Naive B cell (primary cell): ENCODE measurements at places on chromosomes 16 and 17. TPM values are rescaled to one million over a fixed set of nuclear protein-coding genes. Genes with fewer than 3 reads are reported as not detected.
A peak's percentile ranks its signal among the peaks of the same experiment; 100 is the strongest.

GRCh38 chr16:20735490-20735889 is 6.1 kb downstream of the THUMPD1 start:
- no peak for DNase-seq

DNA sequence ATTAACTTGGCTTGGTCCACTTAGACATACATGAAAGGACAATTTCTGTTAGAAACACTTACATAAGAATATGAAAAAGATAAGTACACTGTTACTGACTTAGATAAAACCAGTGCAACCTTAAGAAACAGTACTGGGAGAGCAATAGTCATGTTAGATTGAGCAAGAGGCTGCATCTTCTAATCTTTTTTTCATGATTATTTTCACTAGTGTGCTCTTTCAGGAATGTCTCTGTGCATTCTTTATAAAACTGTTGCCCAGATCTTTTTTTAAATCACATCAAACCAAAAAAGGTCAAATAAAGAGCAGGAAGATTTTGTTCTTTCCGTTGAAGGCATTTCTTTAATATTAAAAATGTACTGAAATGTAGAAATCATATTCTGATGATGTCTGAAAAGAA is 100.7 kb upstream of the AXIN2 start:
- no peak for DNase-seq

GRCh38 chr16:56858374-56858773 is 6.6 kb upstream of the SLC12A3 start:
- DNase-seq: no peak

DNA sequence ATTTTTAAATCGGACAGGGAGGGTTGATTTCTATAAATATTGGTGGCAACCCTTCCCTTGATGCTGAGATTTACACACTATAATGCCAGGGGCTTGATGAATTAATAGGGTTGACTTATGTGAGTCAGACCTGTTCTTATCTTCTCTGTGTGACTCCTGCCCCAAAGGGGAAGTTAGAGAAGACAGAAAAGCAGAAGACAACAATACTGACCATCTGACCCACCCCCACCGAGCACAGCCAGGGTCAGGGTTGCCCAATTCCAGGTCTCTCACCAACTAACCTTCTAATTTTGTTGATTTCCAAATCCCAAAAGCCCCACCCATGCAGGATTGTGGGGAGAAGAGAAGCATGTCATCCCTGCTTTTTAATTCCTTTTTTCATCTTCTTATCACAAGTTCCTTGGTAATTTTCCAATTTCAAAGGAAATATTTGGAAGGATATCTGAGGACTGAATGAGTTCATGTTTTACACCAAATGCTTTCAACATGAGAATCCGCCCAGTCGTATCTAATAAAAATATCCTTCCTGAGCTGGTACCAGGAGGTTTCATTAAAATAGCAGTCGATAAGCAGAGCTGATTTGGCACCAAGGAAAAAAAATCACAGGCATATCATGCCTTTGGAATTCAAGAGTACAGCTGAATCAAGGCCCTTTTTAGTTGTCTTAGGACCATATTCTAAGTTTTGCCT is 603.4 kb upstream of the CDH11 start:
- no peak for DNase-seq

DNA sequence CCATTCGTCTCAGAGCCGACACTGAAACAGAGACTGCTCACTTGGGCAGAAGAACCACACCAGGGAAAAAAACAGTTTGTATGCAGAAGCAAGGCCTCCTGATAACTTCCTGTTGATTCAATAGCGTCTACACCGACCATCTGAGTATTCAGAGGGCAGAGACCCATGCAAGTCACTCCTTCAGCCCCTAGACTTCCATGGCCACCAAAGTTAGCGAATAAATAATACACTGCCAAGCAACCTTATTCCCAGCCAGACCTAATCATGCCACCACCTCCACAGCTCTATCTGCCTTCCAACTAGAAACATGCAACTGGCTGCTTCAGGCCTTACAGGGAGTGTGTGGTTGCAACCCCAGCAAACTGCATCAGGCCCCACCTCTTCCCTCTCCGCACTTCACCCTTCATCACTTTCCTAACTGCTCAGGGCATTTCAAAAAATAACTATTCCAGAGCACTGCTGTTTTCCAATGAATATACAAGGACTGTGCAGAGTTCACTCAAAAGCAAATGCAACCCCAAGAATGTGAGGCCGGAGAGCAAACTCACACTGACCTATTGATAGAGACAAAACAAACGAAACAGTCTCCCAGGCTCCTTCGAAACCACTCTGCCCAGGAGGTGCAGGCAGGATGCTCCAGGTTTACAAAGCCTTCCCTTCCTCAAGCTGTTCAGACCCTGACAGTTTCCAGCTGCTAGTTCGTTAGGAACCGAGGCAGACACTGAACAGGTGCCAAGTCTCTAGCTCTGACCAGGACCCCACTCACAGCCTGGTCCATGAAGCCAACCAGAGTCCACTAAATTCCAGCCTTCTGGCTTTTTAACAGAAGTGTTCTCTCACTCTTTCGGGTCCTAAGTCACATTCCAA is 3.6 kb downstream of the USP7 start:
- DNase-seq: peak; percentile 54

- no peak for DNase-seq
These were observed 8.7 kb downstream of the BCL7C start for GRCh38 chr16:30885196-30885595.

DNA sequence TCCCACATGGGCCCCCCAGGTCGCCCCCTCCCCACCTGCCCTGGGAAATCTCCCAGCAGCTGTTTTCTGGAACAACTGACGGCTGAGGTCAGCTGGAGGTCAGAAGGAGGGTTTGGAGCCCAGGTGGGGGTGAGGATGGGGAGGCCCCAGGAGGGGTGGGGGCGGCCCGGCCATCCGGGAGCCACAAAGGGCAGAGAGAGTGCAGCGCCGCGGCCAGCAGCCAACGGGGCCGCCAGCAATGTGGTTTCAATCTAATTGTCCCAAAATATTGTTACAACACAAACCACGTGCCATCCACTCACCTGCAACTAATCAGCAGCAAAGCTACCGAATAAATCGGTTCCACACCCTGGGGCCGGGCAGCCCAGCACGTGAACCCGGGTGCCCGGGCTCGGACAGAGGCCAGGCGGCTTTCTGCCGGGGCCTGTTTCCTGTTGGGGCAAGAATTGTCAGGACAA is 28.3 kb upstream of the SLC38A10 start:
- DNase-seq: no peak

Gene KRTAP4-6
- polyA plus RNA-seq: not detected

Gene KCTD5
- polyA plus RNA-seq: 21.8 TPM

Gene KRTAP9-2
- not detected for polyA plus RNA-seq

Gene HS3ST3B1
- 3.0 TPM for polyA plus RNA-seq
